ENCODE measurements at places on chromosomes 7 and 10. TPM values are rescaled to one million over a fixed set of nuclear protein-coding genes. Genes with fewer than 3 reads are reported as not detected.

GRCh38 chr7:1101563-1102431 is 13.9 kb downstream of the GPER1 start:
- DNase-seq = no peak

- DNase-seq = peak; percentile 20
Measured at GRCh38 chr7:112556633-112557032, 75.8 kb downstream of the LSMEM1 start.

GRCh38 chr10:6739530-6740174 is 159.6 kb upstream of the PRKCQ start:
- no peak for DNase-seq

The NME8 gene
- total RNA-seq = not detected

GRCh38 chr10:76041551-76041950 is 610.1 kb downstream of the LRMDA start:
- DNase-seq = no peak

DNA sequence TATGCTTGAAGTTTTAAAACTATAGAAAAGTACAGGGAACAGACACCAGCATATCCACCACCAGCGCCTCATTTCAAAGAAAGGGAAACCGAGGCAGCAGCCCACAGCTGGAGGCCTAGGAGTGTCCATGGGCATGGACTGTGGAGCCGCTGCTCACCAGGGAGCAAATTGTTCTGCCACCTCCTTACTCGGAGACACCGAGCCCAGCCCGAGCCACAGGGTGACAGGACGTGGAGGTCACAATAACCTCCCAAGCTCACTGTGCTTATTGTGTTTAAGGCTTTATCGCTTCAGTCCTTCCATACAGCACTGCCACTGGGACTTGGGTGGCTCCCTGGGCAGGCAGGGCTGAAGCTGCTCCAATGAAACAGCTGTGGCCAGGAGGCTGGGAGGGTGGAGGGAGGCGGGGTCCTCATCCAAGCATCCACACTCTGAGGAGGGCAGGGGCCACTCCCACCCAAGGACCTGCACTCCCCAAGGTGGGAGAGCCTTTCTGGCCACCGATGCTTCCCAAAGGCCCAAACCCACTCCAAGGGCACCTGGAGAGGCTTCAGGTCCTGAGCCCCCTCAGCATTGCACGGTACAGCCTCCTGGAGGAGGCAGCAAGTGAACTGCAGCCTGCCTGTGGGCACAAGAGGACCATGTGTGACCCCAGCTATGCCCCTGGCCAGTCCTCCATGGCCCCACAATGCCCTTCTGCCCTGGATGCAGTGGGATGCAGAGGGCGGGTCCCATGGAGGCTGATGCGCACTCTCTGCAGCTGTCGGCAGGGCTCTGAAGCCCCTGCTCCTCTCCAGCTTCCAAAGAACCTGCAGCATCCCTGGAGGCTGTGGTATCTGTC is 38.7 kb upstream of the RET start:
- no peak for DNase-seq

DNA sequence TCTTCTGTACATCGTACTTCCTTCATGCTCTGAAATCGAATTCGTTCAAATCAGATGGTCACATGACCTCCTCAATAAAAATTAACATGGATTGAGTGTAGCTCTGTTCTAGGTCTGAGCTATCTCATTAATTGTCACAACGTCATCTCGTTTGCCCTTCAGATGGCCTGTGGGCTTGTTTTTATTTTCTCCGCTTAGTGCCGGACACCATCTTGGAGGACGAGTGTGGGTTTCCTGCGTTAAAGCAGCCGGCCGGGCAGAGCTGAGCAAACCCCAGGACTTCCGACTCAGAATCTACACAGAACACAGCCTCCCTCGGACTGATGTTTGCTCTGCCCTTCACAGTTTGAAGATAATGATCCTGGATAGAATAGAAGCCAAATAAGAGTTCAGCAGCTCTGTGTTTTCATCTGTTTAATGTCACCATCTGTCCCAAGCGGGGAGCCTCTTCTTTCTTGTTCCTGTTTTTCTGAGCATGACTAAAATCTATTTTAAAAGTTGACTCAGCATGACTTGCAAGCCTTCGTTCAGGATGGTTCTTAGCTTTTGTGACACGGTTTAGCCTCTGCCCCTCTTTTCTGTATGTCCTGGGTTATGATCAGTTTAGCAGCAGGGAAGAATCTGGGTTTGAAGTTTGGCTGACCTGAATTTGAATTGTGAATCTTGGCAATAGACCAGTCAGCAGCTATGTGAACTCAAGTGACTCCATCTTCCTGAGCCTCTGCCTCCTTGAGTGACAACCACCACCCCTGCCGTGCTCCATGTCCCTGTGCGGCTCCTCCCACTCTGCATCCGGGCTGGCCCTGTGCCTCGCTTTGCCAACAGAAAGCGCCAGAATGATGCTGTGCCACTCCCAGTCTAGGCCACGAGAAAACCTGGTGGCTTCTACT is 30.6 kb upstream of the GALNTL5 start:
- DNase-seq = no peak

- DNase-seq = peak; percentile 42
Measured at GRCh38 chr7:70698219-70698832, 433.6 kb upstream of the GALNT17 start.

GRCh38 chr10:43035800-43036199 is 41.1 kb upstream of the RET start:
- DNase-seq = no peak

The MEIG1 gene
- 0.71 TPM for total RNA-seq

The C7orf33 gene
- total RNA-seq = not detected

- DNase-seq = no peak
Measured at GRCh38 chr7:155252444-155252887, 45.2 kb upstream of the INSIG1 start.

GRCh38 chr7:93823621-93824020 is 66.9 kb downstream of the TFPI2 start:
- DNase-seq = no peak

GRCh38 chr7:103715376-103716120 is 269.5 kb upstream of the SLC26A5 start:
- DNase-seq = no peak

The FZD8 gene
- total RNA-seq = 0.22 TPM

- DNase-seq = no peak
Measured at GRCh38 chr7:11648980-11649379, 183.0 kb downstream of the THSD7A start.

The ADRB1 gene
- not detected for total RNA-seq

DNA sequence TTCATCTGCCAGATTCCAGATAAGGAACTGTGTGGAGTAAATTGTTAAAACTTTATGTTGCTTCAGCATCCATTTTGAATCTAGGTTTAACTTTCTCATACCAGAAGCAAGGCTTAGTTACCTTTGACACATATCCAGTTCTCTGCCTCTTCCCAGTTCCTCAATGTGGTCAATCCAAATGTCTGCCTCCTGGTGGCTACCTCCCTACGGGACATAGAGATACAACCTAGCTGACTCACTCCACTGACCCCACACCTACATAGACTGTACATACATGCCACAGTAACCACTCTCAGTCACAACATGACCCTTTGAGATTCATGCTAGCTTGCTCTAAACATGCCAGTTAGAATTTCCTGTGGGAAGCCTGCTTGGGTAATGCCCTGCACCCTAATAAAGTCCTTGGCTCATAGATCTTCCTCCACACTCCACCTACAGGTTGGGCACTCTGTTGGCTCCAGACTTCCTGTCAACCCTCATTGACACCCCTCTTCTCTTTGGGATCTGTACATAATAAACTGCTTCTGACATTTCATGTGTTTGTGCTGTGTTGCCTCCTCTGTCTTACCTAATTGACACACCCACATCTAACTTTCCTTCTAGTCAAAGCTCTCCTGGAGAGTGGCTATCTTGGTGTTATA is 278.1 kb downstream of the HTR7 start:
- DNase-seq = no peak

The KCNIP2 gene
- 3.5 TPM for total RNA-seq

DNA sequence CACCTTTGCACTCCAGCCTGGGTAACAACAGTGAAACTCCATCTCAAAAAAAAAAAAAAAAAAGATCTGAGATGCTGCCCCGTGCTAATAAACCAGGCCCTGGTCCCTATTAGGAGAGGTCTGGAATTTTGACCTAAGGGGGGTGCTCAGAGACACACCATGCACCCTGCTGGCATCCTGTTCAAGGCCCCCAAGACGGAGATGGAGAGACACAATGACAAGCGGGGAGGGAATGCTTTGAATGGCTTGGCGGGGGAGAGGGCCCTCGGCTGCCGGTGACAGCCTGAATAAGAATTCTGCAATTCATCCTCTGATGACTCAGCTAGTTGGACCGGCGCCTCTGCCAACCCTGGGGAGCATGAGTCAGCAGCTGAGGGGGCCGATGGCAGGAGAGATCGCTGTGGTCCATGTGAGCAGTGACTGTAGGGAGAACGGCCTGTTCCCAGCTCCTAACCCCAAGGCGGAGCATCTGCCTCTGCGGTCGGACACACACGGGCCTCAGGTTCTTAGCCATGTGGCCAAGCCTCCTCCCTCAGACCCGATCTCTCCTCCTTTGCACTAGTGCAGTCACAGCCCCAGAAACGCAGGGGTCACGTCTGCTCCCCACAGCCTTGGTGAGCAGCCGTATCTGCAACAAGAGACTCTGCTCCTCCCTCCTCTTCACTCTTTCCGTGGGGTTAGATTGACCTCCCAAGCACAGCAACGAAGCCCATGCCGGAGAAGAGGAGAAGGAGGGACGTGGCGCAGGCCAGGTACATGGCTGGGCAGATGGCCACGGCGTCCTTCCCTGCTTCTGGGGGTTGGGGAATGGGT is 14.9 kb downstream of the TRIM56 start:
- DNase-seq = no peak

DNA sequence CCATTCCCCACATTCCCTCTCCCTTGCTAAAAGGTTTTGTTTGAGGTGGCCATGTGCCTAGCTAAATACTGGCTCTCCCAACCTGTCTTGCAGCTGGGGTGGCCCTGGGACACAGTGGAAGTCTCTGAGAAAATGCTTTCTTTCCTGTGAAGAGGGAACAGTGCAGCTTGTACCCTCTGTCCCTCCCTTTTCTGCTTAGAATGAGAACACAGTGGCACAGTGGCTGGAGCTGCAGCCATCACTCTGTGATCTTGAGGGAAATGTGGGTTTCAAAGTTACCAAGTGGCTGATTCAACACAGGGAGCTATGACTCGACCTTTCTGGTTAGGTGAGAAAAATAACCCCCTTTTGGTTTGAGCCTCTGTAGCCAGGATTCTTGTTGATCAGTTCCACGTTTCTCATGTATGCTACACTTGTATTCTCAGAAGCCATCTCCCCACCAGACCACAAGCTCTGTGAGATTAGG is 62.7 kb upstream of the CARD11 start:
- DNase-seq = peak; percentile 48

- DNase-seq = no peak
Measured at GRCh38 chr10:103947799-103948516, 19.0 kb upstream of the SLK start.

GRCh38 chr7:74501298-74501697 is 47.6 kb downstream of the GTF2IRD1 start:
- no peak for DNase-seq

The GARIN1A gene
- 0.48 TPM for total RNA-seq

- no peak for DNase-seq
Measured at GRCh38 chr7:74025146-74025545, 2.8 kb upstream of the ELN start.

The CLDN3 gene
- total RNA-seq = not detected

GRCh38 chr10:77675347-77675746 is 37.7 kb upstream of the KCNMA1 start:
- DNase-seq = no peak

The DPP6 gene
- total RNA-seq = not detected

DNA sequence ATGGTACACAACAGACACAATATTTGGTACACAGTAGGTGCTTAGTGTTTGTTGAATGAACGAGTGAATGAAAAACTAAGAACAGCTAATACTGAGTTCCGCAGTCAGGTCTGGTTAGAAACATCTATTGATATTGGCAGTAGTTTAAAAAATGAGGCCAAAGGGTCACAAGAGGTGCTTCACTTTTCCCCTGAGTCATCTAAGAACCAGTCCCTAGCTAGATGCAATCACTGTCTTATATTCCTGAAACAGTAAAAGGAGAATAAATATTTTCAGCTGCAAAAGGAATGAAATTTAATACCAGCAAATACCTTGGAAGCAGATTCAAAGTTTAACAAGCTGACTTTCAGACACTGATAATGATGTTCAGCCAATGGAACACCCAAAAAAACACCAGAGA is 54.5 kb downstream of the SCRN1 start:
- DNase-seq = no peak

- DNase-seq = no peak
Measured at GRCh38 chr7:112997831-112998230, 88.8 kb downstream of the GPR85 start.

The ECHS1 gene
- 40.2 TPM for total RNA-seq

DNA sequence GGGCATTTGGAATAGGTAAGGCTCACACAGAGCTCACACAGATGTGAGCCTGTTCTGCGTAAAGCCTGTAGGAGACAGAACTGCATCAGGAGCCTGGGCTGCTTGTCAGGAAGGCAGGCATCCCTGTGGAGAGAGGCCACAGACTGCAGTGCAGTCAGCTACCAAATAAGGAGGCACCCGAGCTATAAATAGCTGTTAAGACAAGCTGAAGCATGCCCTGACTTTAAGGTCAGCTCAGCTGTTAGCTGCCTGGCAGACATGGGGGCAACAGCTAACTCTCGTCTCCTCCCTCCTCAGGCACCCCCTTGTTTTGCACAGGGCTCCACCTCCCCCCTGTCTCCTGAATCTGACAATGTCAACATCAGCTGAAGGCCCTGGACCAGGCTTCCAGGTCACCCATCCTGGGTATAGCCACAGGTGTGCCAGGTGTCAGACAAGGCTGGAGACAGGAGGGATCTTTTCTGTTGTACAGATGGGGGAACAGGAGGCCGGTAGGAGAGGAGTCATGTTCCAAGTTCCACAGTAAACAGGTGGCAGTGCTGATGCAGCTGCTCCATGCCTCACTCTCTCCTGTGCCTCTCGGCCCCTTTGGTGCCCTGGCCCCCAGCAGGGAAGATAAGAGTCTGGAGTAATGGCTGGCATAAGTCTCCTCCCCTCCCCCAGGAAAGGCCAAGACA is 27.6 kb upstream of the MKRN1 start:
- DNase-seq = no peak

The GFRA1 gene
- not detected for total RNA-seq

GRCh38 chr10:132975831-132976682 is 33.7 kb upstream of the CFAP46 start:
- DNase-seq = no peak

The APBB1IP gene
- total RNA-seq = 92.2 TPM

DNA sequence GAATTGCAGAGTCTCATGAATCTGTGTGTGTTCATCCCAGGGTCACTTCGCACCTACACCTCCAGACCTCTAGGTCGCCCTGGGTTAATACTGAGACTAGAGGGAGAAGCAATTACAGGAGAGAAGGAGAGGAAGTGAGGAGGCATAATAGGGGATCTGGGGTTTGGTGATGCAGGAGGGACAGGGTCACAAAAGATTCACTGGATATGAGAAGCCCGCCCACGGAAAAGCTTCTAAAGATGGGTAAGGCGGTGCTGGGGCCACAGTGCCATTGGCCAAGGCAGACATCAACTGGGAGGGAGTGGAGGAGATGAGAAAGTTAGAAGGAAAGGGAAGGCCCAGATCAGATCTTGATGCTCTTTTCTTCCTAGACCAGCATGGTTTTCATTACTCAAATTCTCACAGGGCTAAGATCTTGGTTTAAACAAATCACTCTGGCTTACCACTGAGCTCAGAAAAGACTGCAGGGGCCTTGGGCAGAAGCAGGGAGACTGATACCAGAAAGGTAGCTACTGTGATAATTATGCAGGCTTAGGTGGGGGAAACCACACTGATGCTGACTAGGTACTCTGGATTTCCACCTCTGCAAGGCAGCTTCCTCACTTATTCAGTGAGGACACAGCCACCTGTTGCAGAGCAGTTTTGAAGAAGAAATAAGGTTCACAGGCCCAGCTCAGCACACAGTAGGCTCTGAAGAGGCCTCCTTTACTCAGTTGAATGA is 17.4 kb upstream of the ZNF273 start:
- DNase-seq = no peak

GRCh38 chr7:50730446-50731400 is 52.0 kb downstream of the GRB10 start:
- DNase-seq = no peak

The UPK3BL2 gene
- 44.9 TPM for total RNA-seq

All from activated CD4-positive, alpha-beta T cell treated with anti-CD3 and anti-CD28 coated beads, Interleukin-2, amount 10 ng/mL, durations not matched to agents 7 days and 5 days (primary cell).